NCI-H748 treated with DMSO at 0.1 percent for 48 hours (cell line): ENCODE measurements at places on chromosomes 3 and 15.
A peak's percentile ranks its signal among the peaks of the same experiment; 100 is the strongest.

- DNase-seq: no peak
Measured at GRCh38 chr3:56769116-56769707, 32.5 kb downstream of the ARHGEF3 start.

DNA sequence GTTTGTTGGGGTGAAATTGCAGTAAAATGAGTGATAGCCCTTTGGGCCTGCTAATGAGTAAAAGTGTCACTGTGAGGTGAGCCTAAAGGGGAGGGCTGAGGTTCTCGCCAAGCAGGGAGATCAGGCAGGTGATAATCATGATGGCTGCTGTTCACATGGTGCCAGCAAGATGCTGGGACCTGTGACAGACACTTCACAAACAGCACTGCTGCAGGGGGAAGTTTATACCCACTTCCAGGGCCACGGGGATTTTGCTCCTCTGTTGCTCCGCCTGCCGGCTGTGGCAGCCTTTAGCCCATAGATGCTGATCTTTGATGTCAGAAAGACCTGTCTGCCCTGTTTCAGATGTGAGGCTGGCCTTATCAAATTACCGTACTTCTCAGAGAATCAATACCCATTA is 96.7 kb downstream of the SV2B start:
- no peak for DNase-seq

GRCh38 chr3:188097791-188098190 is 56.2 kb upstream of the LPP start:
- DNase-seq: no peak

- DNase-seq: no peak
Measured at GRCh38 chr3:7697548-7697947, 804.1 kb upstream of the LMCD1 start.

DNA sequence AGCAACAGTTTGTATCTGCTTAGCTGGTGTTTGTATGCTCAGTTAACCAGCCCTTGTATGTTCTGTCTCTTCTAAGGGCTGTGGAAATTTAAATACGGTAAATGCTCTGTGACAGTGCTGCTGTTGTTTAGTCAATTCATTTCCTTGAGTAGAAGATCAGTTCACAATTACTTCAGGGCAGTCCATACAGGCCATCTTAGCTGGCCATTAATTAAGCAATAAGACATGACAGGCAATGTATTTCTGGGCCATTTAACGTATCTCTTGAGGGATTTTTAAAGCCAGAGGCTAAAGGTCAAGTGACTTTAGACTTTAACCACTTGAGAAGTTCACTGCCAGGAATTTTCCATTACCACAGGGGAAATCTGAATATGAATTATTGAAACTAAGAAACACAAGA is 351.8 kb downstream of the ZIC1 start:
- DNase-seq: no peak

GRCh38 chr15:67036775-67037555 is 28.4 kb upstream of the SMAD3 start:
- DNase-seq: no peak

DNA sequence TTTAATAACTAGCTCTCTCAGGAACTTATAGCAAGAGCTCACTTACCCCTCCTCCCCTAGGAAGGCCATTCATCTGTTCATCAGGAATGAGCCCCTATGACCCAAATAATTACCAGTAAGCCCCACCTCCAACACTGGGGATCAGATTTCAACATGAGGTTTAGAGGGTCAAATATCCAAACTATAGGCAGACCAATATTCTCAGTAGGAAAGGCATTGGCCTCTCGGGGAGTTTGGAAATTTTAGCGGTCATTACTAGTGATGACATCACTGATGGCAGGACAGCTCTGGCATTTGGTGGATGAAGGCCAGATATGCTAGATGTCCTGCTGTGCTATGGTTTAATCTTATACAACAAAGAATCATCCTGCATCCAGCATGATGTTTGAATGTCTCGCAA is 15.2 kb upstream of the CD47 start:
- no peak for DNase-seq

DNA sequence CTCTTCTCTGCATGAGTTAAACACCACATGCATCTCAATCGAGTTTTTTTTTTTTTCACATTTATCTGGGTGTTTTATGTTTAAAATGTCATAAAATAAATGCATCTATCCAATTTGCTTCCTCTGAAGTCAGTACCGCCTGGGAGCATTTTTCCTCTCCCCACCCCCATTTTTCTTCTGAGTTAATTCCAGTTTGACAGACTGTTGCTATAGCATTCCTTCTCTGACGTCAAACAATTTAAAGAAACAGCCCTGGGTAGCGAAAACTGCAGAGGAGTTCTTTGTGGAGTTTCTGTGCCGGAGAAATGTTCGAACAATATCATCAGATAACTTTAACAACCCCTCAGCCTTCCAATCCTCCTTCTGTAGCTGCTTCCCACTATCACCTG is 900 bp upstream of the GNB4 start:
- no peak for DNase-seq

- no peak for DNase-seq
Measured at GRCh38 chr3:163019260-163019659, 1522.7 kb downstream of the OTOL1 start.

- no peak for DNase-seq
Measured at GRCh38 chr3:155958676-155959075, 88.2 kb downstream of the GMPS start.

DNA sequence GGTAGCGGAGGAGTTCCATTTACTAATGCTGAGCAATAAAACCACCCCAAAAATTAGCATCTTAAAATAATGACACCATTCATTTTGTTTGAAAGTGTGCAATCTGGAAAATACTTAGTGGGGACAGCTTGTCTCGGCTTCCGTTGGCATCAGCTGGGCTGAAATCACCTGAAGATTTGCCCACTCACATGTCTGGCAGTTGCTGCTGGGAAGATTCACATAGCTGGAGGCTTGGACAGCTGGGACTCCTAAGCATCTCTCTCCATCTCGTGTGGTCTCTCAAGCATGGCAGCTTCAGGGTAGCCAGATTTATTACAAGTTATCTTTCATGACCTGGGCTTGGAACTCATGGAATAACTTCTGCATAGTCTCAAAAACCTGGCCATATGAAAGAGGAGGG is 38.4 kb upstream of the BFSP2 start:
- DNase-seq: no peak

DNA sequence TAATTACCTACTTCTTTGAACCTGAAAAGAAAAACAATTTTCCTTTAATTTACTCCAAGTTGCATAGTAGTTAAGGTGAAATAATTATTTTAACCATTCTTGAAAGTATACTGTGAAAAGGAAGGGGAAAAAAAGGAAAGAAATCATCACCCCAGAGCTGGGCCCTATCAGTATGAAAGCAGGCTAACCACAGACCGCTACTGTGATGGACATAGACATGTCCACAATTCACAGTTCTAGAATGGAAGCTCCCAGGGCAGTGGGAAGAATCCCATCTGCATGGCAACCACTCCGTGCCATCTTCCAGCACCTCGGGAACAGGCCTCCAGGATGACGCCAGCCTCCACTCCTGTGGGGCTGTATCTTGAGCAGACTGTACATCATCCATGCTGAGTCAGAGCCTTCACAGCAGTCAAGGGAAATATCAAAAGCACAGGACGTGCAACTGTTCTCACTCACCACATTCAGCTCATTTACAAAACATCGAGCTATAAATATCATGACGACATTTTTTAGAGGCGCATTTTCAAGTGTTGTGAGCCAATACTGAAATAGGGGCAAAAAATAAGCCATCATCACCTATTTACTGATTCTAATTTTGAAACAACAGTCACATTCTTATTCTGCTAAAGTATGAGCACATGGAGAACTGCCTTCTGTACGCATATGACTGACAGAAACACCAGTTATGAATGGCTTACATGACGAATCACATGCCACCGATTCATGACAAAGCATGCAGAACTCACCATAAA is 119.7 kb downstream of the SNRK start:
- no peak for DNase-seq

- no peak for DNase-seq
Measured at GRCh38 chr15:43429687-43430086, 58.8 kb downstream of the TUBGCP4 start.

DNA sequence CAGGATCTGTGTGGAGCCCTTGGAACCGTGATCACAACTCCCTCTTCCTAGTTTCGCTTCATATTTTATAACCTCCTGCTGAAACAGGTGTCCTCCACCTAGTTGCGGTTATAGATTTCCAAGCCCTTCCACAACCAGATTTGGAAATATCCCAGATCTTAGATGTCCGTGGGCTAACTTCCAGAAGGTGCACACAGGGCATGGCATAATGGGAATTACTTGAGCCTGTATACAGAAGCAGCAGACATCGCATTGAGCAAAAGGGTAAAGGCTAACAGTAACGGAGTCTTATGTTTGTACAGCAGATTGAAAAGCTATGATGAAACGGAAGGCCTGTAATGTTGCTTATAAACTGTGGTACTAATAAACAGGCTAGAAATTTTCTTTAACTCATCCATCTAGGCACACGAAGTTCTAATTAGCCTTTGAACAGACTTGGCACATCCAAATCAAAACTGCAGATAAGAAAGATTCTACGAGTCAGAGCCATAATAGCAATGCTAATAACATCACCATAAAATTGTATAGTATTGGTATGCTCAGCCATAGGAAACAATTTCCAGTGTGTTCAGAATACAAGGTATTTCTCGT is 1.2 kb upstream of the USF3 start:
- no peak for DNase-seq

DNA sequence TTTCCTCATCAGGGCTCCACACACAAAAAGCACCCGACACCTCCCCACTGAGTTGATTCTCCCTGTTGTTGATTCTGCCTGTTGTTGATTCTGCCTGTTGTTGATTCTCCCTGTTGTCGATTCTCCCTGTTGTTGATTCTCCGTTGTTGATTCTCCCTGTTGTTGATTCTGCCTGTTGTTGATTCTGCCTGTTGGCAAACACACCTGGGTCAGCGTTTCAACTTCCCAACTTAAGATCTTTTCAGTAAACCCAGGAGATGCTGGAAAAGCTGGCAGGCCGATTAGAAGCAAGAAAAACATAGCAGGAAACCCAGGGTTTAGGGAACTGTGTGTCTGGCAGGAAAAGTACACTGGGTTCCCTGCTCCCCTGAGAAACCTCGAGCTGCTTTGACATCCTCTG is 47.9 kb downstream of the TNK2 start:
- DNase-seq: no peak

- peak; percentile 11 for DNase-seq
Measured at GRCh38 chr3:168877899-168878298, 782.2 kb upstream of the GOLIM4 start.

GRCh38 chr3:64650096-64650622 is 37.6 kb downstream of the ADAMTS9 start:
- peak; percentile 78 for DNase-seq
